ENCODE measurements at places on chromosomes 7 and 10.

- DNase-seq: no peak
These were observed 90.1 kb downstream of the FAM53B start for GRCh38 chr10:124653811-124654651.

DNA sequence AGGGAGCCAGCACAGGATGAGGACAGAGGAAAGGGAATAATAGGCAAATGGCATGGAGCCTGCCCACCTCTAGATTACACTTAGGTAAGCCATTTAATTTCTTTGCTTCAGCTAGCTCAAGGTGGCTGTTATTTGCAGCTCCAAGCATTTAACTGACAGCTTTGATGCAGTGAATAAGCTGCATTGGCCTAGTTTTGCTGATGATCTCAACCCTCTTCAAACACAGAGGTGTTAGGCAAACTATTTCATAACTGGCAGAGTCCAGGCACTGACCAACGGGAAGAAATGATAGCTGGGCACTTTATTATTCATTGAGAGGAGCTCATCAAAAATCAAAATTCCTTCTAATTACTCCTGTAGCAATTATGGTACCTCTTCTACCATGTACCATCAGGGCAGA, 317.4 kb downstream of the BMPER start:
- DNase-seq: no peak

DNA sequence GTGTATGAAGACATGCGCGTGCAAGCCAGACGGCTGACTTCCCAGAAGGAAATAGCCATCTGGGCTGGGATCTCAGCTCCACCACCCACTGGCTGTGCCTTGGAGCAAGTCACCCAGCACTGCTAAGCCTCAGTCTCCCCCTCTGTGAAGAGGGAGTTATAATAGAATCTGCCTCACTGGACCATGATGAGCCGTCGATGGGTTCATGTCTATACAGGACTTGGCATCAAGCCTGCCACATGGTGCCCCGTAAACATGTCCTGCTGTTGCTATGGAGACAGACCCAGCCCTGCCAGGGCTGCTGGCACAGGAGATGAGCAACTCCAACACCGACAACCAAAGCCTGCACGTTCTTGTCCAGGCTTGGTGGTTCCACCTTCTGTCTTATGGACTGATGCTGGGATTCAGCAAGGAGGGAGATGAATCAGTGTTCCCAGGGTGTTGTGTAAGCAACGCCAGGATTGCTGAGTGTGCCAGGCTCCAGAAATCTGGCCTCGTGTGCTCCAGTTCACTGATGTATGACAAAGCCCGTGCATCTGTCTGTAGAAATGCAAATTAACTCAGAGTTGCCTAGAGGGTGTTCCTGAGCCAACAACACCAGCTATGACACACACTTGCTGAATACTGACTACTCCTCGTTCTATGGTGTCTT, 5.6 kb downstream of the GPR15LG start:
- DNase-seq: peak; percentile 59

- no peak for DNase-seq
These were observed 597.8 kb upstream of the MGMT start for GRCh38 chr10:128869101-128869749.

GRCh38 chr10:70169649-70170364, 507 bp downstream of the SAR1A start:
- no peak for DNase-seq

DNA sequence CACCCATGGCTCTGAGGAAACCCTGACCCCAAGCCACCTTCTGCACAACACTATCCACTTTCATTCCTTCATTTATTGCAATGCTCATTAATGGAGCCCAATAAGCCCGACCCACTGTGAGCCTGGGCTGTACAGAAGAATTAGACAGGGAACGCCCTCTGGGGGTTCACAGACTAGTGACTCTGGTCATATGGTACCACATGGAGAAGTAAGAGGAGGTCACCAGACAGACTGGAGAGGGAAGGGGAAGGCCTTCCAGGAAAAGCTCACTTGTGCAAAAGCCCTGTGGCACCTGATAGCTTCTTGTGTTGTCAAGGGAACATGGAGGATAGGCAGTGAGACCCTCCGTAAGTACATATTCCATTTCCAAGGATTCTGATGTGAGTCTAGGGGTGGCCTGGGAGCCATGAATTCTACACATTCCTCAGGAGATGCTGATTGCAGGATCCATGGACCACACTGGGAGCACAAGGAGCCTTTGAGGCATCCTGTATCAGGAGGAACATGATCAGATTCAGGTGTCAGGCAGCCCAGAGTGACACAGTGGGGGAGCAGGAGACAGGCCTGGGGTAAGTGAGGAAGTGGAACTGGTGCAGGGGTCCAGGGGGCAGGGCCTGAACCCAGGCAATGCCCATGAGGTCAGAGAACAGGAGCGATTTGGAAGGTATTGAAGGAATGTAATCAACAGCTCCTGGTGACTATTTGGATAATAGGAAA, 19.9 kb downstream of the TMEM72 start:
- no peak for DNase-seq

GRCh38 chr10:119784340-119785067, 58.7 kb downstream of the INPP5F start:
- DNase-seq: no peak

- DNase-seq: no peak
These were observed 647.5 kb downstream of the SORCS3 start for GRCh38 chr10:105288613-105289012.

DNA sequence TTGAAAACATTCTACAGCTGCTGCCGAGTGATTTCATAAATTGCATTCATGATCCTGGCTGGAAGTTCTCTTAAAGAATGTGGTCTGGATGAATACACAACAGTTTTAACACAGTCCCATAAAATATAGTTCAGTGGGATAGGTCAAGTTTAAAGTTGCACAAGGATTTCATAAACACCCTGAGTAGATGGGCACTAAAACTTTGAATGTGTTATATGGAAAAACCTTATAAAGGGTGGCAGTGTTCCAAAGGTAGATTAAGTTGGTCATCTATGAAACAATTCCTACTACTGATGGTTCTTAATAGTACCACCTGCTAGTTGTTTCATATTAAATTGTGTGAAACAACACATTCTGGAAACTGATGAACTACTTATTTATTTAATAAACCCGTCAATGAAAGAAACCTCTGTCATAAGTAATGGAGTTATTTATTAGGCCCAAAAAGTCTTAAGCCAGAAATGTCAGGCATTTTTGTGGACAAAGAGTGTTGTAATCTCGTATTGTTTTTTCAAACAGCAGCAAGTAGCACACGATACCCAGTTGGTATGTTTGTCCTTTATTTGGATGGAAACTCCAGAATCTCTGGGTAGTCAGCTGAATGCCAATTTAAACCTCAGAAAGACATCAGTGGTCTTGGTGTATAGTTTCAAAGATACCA, 14.3 kb upstream of the RPA3 start:
- DNase-seq: peak; percentile 14

- no peak for DNase-seq
These were observed 81.6 kb upstream of the ETV1 start for GRCh38 chr7:14071045-14071444.

GRCh38 chr10:12531305-12532220, 182.2 kb downstream of the CAMK1D start:
- no peak for DNase-seq

GRCh38 chr7:109821156-109821555, 1251.5 kb downstream of the DNAJB9 start:
- no peak for DNase-seq

Measured in AG08396 (cell line).